ENCODE measurements at places on chromosomes 4 and X.

GRCh38 chr4:13481569-13481968, 2.6 kb downstream of the RAB28 start:
- no peak for DNase-seq

DNA sequence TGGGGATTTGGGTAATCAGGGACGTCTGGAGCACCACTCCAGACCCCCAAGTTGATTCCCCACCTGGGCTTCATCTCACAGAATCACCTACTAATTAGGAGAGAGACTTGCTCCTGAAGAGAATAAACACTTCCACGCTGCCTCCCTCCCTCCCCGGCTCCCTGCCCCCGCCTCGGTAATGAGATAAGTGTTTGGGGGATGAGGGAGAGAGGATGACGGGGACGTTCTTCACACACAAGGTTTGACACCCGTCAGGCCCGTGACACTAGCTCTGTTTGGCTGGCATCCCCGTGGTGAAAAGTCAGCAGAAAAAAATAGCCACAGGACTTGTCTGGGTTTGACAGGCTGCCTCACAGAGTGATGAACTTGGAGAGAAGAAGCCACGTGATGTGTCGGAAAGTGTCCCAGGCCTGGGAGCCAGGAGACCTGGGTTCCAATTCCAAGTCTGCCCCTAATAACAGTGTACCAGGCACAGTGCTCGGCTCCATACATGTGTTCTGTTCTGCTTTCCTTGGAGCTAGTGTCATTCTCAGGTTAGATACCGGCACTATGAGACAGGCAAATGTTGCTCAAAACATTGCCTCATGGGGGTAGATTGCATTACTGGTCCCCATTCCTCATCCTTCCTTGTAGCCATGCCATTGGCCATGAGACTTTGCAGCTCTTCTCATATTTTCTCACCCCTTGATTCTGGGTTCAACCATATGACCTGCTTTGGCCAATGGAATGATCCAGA, 578.0 kb downstream of the BCOR start:
- DNase-seq = no peak

DNA sequence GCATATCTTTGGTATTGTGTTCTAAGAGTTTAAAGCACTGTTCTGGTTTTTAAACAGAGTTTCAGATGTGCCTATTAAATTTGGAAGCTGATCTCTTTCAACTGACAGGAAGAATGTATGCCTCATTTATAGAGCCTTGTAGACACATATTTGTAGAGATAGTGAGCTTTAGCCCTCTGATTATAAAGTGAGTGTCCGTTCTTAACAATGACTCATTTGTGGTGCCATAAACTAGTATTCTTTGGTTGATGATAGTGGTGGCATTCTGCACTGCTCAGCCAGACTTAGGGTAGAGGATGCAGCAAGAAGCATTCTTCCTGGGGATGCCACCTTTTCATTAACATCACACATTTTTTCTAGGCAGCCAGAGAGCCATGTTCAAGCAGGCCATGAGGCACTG, 121.7 kb downstream of the TLL1 start:
- no peak for DNase-seq

DNA sequence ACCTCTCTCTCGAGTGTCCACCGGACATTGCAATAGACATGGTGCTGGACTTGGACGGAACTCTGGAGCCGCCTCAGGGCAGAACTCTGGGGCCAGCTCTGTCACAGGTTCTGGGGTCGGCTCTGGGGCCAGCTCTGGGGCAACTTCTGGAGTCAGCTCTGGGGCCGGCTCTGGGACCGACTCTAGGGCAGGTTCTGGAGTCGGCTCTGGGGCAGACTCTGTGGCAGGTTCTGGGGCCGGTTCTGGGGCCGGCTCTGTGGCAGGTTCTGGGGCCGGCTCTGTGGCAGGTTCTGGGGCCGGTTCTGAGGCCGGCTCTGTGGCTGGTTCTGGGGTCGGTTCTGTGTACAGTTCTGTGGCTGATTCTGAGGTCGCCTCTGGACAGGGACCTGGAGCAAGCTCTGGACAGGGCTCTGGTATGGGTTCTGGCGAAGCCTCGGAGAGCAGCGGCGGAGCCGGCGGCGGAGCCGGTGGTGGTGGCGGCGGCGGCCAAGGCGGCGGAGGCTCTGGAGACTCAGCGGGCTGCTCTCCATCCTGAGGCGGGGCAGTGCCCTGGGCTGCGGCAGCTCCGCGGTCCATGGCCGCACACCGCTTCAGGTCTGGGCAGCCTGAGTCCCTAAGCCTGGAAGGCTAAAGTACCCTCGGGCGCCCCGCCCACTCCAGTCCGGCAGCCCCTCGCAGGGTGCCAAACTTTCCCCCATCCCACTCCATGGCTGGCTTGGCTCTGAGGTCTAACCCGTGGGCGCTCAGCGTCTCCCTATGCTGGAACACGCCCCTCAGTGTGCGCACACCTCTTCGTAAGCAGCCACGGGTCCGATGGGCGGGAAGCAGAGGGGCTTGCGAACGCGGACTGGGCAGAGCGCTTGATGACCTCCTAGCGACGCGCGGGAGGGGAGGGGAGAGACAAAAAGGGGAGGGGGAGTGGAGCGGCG, at the start of gene DGKK:
TSS of gene DGKK (minus strand) at position 723 of the 929 bp plus-strand sequence. CDS start at position 576, 147 bp downstream.
- DNase-seq = no peak

GRCh38 chr4:77022560-77023179, 53.1 kb downstream of the CCNI start:
- DNase-seq = no peak

GRCh38 chr4:165328101-165328425, 594 bp downstream of the MSMO1 start:
- no peak for DNase-seq

DNA sequence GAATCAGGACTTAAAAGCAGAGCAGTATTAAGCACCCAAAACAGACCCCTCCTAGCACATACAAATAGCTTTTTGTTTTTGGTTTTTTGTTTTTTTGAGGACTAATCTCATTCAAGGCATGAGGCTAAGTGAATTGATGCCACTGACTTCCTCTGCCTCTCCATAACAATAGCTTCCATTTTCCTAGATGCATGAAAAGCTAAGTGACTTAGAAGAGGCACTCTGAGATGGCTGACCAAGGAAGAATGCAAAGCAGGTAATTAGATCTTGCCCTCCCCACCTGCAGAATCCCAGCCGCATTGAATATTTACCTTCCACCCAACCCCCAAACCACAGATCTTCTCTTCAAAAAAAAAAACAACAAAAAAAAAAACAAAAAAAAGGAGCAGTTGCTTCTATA, 7.4 kb upstream of the KDR start:
- no peak for DNase-seq

DNA sequence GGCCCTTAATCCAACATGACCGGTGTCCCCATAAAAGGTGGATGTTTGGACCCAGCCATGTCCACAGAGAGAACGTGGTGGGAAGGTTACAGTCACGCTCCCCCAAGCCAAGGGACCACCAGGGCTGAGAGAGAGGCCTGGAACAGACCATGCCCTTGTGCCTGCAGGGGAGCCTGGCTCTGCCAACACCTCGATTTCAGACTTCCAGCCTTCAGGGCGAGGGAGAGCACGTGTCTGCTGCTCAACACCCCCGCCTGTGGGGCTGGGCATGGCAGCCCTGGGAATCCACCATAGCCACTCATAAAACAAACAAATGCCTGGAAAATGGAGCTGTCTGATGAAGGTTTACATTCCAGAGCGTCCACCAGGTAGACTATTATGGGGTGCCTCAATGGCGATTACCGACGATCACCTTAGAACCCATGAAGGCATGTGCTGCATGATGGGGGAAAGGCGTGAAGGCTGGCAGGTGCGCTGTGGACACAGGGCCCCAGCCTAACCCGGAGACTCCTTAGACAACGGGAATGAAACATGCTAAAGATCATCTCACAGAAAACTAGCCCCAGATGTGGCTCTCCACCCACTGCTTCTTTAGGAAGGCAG, 42.3 kb upstream of the HMX1 start:
- no peak for DNase-seq

DNA sequence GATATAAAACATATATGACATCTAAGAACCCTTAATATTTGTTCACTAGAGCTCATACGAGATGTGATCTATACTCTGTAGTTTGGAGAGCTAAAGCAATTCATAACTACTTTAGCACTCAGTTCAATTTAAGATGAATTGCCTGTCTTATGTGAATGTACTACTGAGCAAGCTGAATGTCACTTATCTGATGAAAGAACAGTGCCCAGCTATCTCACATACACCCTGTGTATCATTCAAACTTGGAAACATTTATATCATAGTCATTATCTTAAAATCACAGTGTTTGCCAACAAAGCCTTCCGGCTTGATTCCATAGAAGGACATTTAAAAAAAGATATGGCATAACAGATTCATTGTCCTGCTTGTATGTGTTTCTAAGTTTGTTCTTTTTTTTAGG, 639.6 kb downstream of the CCSER1 start:
- no peak for DNase-seq

GRCh38 chrX:48533165-48533564, 6.3 kb upstream of the TBC1D25 start:
- DNase-seq = no peak

DNA sequence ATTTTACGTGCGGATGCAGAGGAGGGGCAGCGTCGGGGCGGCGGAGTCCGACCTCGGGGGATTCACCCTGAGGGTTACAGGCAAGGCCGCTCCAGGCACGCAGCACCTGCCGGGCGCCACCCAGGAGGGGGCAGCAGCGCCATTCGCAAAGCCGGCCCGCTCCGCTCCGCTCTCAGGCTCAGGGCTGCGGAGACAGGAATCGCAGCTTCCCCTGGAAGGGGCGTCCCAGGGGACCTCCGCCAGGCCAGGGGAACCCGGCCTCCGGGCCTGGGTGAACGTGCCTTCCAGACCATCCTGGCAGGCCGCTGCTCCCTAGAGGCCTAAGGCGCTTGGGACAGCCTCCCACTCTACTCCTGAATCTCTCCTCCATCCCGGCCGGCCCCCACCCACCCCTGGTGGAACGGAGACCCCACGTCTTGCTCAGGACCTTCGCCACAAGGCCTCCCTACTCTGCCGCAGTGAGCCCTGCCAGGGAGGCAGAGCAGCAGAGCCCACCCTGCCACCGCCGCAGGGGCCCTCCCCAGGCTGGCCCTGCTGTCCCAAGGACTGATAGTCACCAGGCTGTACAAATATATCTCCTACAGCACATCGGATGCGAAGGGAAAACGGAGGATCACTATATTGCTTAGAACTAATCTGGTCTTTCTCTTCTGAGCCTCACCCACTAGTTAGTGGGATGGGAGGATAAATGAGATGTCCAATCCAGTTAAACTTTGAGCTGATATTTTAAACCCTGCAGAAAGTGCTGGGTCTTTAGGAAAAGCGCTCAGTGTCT, 115.0 kb downstream of the SMIM20 start:
- DNase-seq = peak; percentile 10

GRCh38 chrX:25125483-25125882, 109.7 kb upstream of the ARX start:
- no peak for DNase-seq

- DNase-seq = no peak
These were observed 167.4 kb downstream of the HS3ST1 start for GRCh38 chr4:11261066-11261850.

DNA sequence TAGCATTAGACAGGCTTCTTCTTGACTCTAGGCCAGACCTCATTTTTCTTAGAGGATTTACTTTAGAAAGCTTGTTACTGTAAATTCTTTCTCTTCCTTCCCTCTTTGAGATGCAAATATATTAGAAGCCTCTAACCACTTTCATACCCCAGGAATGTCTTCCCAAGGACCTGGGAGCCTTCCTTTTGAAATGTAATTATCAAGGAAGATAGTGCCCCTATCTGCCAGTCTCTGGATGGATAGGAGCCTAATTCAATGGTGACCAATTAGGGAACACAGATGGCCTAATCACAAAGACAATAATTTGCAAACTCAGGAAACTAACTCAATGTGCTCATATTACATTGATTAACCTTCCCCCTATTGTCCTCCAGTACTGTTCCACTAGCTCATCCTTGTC, 145.6 kb upstream of the DCAF8L1 start:
- DNase-seq = no peak

- no peak for DNase-seq
These were observed 66.3 kb downstream of the KCNIP4 start for GRCh38 chr4:21882051-21882839.

DNA sequence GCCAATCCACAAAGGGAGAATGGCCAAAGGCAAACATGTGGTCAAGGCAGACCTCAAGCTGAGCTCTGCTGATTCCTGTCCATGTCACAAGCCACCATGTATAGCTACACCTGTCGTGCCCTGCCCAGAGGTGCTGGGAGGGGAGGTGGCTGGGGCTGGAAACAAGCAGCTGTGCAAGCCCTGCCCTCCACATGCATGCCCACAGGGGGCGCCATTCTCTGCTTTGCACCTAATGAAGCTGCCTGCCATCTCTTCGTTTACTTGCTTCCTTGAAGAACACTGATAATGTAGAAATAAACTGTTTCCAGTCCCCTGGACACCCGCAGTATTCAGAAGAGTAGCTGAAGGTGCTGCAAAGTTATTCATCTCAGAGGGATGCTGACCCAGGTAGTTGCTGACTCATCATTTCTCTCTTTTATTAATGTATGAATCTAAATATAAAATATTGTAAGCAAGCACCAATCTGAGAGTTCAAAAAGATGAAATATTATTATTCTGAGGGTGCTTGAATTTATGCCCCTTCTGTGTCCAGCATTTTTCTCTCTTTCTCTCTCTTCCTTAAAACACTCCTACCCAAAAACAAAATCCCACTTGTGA, 278.6 kb downstream of the ADGRA3 start:
- no peak for DNase-seq

DNA sequence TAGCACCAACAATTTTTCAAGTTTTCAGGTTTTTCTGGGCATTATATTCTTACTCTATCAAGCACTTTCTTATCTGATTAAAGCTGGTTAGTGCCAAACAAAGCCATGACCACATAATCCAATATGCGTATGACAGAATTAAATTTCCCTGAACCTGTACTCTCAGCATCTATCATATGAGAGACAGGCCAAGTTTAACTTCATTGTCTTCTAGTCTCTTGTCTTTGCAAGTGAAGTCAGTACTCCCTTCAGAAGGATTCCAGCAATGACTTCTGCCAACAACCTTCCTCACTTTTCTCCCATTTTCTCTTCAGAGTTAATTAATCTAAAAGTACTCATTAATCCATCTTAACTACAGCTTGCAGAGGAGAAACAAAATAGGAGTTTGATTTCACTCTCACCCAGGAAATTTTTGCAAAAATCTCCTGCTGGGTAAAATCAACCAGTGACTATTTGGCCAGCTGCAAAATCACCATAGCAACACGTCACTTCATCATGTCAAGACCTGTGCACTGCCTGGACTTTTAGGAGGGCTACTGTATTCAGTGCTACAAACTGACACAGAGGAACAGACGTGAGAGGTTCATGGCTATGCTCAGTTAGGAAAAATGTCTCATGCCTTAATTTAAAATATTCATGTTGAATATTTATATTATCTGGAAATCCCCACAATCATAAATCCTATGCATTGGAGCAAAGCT, 208.4 kb downstream of the ANTXR2 start:
- DNase-seq = no peak

DNA sequence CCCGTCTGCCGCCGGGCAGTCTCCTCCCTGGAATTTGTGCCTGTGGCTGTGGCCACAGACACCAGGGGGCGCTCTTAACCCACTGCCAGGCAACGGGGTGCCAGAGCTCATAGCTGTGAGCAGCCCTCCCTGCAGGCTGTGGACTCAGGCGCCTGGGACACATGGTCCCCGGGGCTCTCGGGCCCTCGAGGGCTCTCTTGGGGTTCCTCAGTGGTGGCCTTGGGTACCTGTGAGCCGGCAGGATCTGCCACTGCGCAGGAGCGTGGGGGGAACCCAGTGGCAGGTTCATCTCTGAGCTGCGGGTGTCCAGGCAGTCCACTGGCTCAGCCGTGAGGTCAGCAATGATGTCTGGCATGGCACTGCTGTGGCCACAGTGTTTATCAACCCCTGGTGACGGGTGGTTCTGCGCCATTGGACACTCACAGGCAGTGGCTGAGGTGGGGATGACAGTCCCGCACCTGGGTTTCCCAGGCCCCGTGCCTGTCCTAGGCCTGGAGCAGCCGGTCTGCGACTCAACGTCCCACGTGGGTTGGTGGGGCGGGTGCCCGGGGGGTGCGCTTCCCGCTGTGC, 37.2 kb downstream of the PCGF3 start:
- peak; percentile 31 for DNase-seq
